ENCODE measurements at places on chromosomes 5 and 9.

GRCh38 chr5:173234129-173234790 is 746 bp downstream of the NKX2-5 start:
- no peak for DNase-seq

GRCh38 chr9:11928871-11929321 is 764.3 kb upstream of the TYRP1 start:
- peak; percentile 42 for DNase-seq

GRCh38 chr9:95084254-95084934 is 233.1 kb downstream of the FANCC start:
- DNase-seq: no peak

GRCh38 chr5:19713740-19714139 is 274.3 kb downstream of the CDH18 start:
- DNase-seq: no peak

- no peak for DNase-seq
These were observed 282.2 kb downstream of the TAF11L14 start for GRCh38 chr5:17916446-17916845.

GRCh38 chr9:128160603-128160987 is 530 bp downstream of the BBLN start:
- DNase-seq: no peak

DNA sequence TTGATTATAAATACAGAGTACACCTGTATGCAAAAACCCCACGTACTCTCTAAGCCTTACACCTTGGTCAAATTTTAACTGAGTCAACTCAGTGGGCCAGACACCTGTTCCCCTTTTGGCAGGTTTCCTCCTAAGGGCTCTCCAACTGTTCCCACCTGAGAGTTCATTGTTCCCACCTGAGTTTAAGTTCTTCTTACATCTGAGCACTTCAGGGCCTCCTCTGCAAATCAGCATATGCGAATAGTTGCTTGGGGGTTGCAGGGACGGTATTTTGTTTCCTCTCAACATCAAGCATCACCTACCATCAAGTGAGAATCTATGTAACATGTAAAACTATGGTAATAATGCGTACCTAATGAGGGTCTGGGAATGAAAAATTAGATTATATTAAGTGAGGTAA is 300.0 kb downstream of the PIK3R1 start:
- DNase-seq: no peak

GRCh38 chr5:79448336-79448735 is 65.6 kb downstream of the HOMER1 start:
- no peak for DNase-seq

DNA sequence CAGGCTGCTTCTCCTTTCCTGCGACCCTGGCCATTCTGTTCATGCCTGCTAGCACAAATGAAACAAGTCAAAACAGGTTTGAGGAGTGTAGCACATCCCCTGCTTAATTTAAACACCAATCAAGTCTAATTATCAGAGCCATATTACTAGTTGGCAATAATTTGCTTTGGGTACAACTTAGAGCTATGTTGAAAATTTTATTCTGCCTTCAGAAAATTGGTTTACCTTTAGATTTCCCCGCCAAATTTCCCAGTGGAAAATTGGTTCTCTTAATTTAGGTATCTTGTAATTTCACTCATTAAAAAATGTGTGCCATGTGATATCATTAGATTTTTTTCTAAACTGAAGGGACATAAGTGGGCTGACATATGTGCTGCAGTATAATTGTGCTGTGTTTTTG is 265.8 kb downstream of the MAST4 start:
- no peak for DNase-seq

GRCh38 chr9:88060746-88061145 is 77.5 kb downstream of the SPATA31C2 start:
- no peak for DNase-seq

GRCh38 chr5:157172403-157172802 is 6.3 kb upstream of the GARIN3 start:
- no peak for DNase-seq

- no peak for DNase-seq
These were observed 9.1 kb upstream of the XPA start for GRCh38 chr9:97706246-97706645.

GRCh38 chr9:33820231-33820745 is 3.3 kb downstream of the UBE2R2 start:
- no peak for DNase-seq

DNA sequence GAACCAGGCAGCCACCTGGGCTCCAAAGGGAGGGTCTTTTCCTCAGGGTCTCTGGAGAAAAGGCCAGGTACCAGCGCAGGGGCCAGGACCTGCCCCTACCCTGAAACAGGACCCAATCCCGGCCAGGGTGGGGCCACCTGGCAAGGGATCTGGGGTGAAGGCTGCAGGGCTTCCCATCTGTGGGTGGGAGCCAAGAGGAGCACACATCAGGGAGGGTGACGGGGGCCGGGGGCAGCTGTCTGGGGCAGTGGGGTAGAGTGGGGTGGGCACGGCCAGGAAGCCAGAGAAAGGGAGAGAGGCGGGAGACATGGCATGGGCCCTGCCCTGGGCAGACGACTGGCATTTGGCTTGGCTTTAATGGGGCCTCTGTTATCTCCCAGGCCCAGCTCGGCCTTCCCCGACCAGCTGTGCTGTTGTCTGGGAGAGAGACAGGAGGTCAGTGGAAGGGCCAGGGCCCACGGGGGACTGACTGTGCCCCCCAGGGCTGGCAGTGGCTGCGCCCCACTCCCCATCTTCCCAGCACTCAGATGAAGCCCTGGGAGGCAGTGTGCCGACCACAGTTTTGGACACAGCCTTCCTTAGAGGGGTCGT is 57.2 kb upstream of the RNF130 start:
- DNase-seq: no peak

- DNase-seq: no peak
These were observed 288.9 kb downstream of the RAB3C start for GRCh38 chr5:58871648-58872242.

All from lower lobe of right lung (tissue), 2 donors.